ENCODE measurements at places on chromosomes 4 and X.

- DNase-seq = no peak
Observed at GRCh38 chr4:85180533-85180932, 214.0 kb upstream of the WDFY3 start.

GRCh38 chrX:133878710-133879109 is 106.7 kb downstream of the GPC3 start:
- DNase-seq = no peak

DNA sequence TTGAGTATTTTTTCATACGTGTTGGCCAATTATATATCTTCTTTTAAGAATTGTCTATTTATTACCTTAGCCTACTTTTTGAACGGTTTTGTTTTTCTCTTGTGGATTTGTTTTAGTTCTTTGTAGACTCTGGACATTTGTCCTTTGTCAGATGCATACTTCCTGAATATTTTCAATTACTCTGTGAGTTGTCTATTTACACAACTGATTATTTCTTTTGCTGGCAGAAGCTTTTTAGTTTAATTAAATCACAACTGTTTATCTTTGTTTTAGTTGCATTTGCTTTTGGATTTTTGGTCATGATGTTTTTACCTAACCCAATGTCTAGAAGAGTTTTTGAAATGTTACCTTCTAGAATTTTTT is 19.6 kb downstream of the UGT2B7 start:
- no peak for DNase-seq

- DNase-seq = no peak
Observed at GRCh38 chr4:22485737-22486136, 30.1 kb downstream of the ADGRA3 start.

DNA sequence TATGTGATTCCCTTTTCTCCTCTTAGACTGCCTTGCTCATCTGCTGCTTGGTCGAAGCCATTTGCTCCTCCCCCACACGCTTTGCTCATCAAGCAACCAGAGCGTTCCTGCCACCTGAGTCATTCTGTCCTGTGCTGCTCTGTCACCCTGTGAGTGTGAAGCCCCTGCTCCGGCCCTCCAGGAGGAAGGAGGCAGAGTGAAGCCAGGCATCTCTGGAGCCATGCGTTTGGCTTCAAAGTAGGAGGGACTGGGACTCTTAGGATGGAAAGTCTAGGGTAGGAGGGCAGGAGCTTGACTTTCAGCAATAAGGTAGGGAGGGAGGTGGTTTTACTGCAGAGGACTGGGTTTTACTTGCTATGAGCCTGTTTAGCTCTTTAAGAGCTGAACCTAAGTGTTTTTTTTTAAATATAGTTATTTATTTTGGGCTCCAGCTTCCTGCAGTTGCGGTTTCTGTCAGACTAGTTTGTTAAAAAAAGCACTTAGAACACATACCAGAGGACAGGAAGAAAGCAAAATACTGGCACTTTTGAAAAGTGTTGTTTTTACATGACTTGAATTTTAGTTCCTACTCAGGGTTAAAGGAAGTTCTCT is 63.6 kb downstream of the SPINK2 start:
- peak; percentile 47 for DNase-seq

DNA sequence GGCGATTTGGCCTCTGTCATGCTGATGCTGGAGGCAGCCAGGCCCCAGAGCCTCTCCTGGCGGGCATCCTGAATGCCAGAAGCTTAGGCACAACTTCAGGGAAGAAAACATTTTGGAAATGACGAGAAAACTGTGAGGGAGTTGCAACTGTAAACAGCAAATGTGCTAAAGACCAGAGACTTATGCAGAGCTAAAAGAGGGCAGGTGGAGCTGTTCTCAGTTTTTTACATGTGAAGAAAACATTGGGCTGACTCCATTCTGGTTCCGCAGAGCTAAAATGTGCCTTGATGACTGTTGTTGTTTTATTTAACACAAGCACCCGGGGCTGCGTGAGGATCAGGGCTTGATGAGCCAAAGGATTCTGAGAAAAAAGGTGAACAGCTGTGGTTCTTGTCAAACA is 10.8 kb upstream of the ARX start:
- no peak for DNase-seq

- DNase-seq = no peak
Observed at GRCh38 chrX:48598614-48599013, 1.3 kb downstream of the WDR13 start.

DNA sequence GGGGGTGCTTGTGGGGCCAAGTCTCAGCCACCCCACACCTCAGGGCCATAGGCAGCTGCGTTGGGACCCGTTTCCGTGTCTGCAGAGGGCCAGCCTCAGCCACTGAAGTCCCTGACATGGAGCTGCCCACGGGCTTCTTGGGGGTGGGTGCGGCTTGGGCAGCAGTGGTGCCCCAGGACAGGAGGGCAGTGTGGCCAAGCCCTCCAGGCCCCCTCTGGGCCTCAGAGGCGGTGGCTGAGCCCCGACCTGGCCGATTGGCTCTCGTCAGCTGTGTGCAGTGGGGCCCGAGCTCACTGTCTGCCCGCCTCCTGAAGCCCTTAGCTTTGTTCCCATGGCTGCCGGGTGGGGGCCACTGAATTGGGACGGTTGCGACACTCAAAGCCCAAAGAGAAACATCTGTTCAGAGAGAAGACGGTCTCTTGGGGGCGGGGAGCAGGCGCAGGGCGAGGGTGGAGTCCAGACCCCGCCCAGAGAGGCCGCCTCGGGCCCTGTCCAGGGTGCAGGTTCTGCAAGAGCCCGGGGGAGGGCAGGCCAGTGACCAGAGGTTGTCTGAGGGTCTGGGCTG is 9.1 kb downstream of the FGFR3 start:
- DNase-seq = no peak

DNA sequence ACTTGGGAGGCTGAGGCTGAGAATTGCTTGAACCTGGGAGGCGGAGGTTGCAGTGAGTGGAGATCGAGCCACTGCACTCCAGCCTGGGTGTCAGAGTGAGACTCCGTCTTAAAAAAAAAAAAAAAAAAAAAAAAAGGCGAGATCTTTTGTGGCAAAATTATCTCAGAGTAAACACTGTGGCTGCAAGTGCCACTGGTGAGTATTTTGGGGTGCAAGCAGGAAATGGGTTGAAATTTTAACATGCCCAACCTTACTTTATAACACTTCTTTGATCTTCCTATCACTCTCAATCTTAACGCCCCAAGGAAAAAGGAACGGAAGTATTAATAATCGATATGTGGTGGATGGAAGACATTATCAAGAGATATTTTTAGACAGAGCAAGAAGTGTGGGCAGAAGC is 32.1 kb downstream of the SLC34A2 start:
- DNase-seq = no peak

- no peak for DNase-seq
Observed at GRCh38 chr4:168917138-168917779, 92.8 kb downstream of the CBR4 start.

GRCh38 chr4:51884055-51884454 is 41.1 kb downstream of the DCUN1D4 start:
- DNase-seq = no peak

GRCh38 chr4:172780566-172781081 is 388.0 kb upstream of the GALNT7 start:
- DNase-seq = no peak

DNA sequence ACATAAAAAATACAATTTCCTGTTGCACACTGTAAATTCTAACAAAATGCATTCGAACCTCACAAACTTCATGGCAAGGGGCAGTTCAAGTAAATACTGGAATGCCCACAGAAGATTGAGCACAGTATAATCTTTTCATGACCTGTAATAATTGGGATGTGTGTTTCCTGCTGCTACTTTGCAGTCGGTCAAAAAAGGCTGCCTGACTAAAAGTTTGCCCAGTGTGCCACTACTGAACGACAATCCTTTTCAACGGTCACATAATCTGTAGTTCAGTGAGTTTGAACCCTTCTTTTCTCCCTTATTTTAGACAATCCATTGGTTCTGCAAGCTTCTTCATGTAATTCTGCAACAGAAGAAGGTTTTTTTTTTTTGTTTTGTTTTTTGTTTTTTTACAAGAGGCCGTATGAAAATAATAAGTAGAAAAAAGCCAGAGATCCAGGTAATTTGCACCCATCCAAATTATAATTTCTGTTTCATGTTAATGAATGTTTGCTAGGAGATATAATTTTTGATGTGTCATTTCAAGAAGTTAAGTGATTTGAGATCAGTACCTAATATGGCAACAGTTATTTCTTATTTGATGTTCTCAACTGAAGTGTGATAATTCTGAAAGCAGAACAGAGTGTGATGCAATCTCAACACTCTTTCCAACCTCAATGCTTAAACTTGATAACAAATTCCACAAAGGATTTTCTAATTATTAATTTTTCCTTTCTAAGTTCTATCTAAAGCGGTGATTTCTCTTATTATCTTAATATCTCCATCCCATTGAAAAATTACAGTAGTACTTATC is 237.6 kb downstream of the FSTL5 start:
- no peak for DNase-seq

GRCh38 chrX:7164174-7164573 is 16.2 kb upstream of the PUDP start:
- no peak for DNase-seq

DNA sequence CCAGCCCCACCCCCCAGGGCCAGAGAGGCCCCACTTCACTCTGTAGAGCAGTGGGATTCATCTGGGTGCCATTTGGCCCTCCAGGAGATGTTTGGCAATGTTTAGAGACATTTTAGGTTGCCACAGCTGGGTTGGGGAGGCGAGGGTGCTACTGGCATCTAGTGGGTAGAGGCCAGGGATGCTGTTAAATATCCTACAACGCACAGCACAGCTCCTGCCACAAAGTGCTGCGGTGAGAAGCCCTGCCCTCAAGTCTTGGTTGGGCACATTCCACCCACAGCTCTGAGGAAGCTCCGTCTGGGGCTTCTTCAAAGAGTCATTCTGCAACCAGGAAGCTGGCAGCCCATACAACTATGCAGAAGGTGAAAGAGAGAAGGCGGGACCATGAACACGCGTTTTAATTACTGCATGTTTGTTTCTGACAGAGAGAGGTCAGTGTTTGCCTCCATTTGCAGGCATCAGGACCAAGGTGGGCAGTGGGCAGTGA is 48.1 kb upstream of the FAM9C start:
- peak; percentile 86 for DNase-seq

DNA sequence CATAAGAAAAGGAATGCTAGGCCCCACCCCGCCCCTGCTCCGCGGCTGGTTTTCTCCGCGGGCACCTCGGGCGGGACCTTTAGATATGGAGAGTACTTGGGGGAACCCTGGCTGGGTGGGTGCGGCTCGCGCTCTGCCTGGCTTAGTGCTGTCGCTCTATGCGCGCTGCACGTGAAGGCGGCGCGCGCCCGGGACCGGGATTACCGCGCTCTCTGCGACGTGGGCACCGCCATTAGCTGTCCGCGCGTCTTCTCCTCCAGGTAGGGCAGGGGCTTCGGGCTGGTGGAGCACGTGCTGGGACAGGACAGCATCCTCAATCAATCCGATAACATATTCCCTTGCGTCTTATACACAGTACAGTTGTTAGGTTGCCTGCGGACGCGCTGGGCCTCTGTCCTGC is 56.0 kb downstream of the MAGEB10 start:
- no peak for DNase-seq

GRCh38 chr4:116599859-116600258 is 485.5 kb downstream of the TRAM1L1 start:
- DNase-seq = no peak

- no peak for DNase-seq
Observed at GRCh38 chrX:128717635-128718578, 665.7 kb upstream of the ACTRT1 start.

- no peak for DNase-seq
Observed at GRCh38 chr4:1998296-1998695, 10.5 kb downstream of the NELFA start.

DNA sequence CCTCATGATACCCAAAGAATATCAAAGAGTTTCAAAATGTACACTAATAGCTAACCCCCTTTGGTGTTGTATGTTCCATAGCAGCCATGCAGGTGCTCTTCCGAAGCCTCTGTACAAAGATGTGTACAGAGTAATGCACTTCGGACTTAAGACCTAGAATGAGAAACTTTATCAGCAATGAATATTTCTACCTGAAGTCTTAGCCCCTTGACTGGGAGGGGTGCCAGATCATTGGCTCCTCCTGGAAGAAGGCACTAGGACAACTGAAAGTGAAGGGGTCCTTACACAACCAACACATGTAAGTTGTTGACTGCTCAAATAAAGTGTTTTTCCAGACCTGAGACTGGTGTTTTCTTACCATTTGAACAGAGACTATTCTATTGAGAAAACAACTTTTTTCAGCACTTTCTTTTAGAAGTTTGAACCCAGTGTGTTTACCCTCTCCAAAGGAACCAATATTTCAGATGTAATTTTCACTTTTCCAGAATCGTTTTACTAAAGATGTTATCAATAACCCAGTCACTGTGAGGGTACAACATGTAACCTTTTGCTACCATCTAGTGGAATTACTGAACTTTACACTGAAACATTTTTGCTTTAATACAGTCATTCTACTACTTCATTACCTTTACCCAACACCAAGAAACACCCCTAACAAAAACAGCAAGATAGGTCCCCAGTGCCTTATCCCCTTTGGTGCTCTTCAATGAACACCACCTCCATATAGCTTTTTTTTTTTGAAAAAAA is 33.3 kb upstream of the PRDX4 start:
- no peak for DNase-seq

DNA sequence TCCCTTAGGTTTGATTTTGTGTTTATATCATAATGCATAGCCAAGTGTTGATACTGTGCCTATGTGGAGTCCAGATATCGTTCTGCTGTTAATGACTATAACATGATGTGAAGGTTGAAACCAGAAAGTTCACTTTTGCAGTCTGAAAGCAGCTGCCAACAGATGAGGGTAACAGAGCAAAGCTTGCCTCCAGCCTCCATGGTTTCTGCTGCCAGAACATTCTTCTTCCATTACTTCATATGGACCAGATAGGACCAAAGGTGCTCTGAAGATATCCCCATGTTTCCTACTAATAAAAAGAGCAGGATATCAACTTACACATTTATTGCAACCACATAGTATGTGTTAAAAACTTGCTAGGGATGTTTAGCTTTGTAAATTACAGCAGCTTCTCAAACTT is 394.1 kb downstream of the SPRY1 start:
- no peak for DNase-seq

GRCh38 chr4:2249526-2250356 is 7.8 kb upstream of the HAUS3 start:
- DNase-seq = no peak

- DNase-seq = peak; percentile 6
Observed at GRCh38 chr4:152382057-152382785, 153.7 kb downstream of the FBXW7 start.

- DNase-seq = no peak
Observed at GRCh38 chr4:143431526-143432257, 81.8 kb upstream of the SMARCA5 start.

- no peak for DNase-seq
Observed at GRCh38 chrX:98194036-98194435, 1310.3 kb downstream of the RPA4 start.

GRCh38 chrX:130645955-130646583 is 244.3 kb downstream of the RBMX2 start:
- no peak for DNase-seq

GRCh38 chrX:102155806-102156179 is at the start of gene BEX5:
BEX5 (minus strand) TSS chrX:102155977; CDS start chrX:102154265, 1,712 bp downstream.
- DNase-seq = peak; percentile 65

GRCh38 chrX:139044680-139045079 is 333.2 kb upstream of the FGF13 start:
- no peak for DNase-seq

- no peak for DNase-seq
Observed at GRCh38 chrX:73468376-73468775, 21.5 kb downstream of the CDX4 start.
